Activated CD4-positive, alpha-beta T cell treated with anti-CD3 and anti-CD28 coated beads for 36 hours (primary cell): ENCODE measurements at places on chromosomes 7 and 10.
A peak's percentile ranks its signal among the peaks of the same experiment; 100 is the strongest.

- H3K36me3 ChIP-seq: peaks cover 11% of the 10 kb centered on the region
- H3K4me3 ChIP-seq: no peak overlapping the region
- peaks cover 10% of the 10 kb centered on the region for H3K4me1 ChIP-seq
- DNase-seq: no peak
Observed at GRCh38 chr10:60139798-60140566, 233.6 kb upstream of the CCDC6 start.

DNA sequence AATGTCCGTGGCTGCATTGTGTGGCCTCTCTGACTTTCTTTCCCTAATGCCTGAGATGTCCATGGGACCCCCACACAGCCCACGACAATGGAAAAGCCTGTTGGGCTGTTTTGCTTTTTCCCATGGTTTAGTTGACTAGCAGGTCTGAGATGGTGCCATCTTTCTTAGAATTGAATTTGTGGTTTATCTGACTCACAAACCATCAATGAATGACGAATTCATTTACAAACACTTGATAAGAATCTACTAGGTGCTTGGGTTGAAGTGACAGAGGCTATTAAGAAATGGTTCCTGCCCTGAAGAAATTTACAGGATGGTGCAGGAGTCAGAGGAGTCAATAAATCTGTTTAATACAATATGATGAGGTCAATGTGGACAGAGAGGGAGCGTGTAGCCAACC, 75.4 kb downstream of the OTUD1 start:
- peaks cover 25% of the 10 kb centered on the region for H3K27me3 ChIP-seq
- H3K4me3 ChIP-seq: no peak overlapping the region
- DNase-seq: no peak
- peak overlapping the region; percentile 13 for H3K27ac ChIP-seq

DNA sequence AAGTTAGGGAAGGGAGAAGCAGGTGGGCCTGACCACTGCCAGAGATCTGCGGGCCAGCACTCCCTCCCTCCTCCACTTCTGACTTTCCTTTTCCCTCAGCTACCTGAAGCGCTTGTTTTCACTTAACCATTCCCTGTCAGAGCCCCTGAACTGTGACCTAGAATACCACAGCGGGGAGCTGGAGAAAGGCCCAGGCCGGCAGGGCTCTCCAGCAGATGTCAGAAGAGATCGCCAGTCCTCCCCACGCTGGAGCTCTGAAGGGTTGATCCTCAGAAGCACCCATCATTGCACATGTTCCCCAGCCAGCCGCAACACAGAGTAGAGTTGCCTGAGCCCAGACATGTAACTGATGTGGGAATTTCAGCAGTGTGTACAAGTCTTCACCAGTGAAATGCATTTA, 44.4 kb upstream of the GAD2 start:
- DNase-seq: no peak
- no peaks in the 10 kb centered on the region for H3K36me3 ChIP-seq
- H3K4me1 ChIP-seq: no peaks in the 10 kb centered on the region
- no peak overlapping the region for H3K27ac ChIP-seq

- peaks cover 6% of the 10 kb centered on the region for H3K36me3 ChIP-seq
- H3K4me1 ChIP-seq: peaks cover 36% of the 10 kb centered on the region
- DNase-seq: peak; percentile 52
- no peaks in the 10 kb centered on the region for H3K27me3 ChIP-seq
Observed at GRCh38 chr10:70093335-70093944, 39.2 kb downstream of the AIFM2 start.

DNA sequence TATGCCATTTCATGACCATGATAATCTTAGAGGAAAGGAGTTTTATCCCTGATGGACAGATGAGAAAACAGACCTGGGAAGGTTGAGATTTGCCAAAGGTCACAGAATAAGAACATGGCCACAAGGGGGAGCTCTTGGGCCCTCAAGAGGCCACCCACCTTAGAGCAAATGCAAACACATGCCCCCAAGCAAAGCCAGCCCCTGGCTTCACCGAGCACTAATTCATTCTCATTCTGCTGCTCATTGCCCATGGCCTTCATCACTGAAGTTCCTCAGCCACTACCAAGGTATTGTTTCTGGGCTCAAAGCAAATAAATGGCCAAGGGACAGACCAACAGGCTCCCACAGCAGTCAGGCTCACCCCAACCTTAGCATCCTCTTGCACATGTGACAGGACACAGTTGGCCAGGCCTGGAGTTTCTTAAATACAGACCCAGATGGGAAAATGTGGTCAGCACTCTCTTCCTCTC, 44.2 kb downstream of the PDLIM1 start:
- H3K36me3 ChIP-seq: no peaks in the 10 kb centered on the region
- H3K4me3 ChIP-seq: no peak overlapping the region
- H3K27ac ChIP-seq: no peak overlapping the region
- H3K4me1 ChIP-seq: no peaks in the 10 kb centered on the region

DNA sequence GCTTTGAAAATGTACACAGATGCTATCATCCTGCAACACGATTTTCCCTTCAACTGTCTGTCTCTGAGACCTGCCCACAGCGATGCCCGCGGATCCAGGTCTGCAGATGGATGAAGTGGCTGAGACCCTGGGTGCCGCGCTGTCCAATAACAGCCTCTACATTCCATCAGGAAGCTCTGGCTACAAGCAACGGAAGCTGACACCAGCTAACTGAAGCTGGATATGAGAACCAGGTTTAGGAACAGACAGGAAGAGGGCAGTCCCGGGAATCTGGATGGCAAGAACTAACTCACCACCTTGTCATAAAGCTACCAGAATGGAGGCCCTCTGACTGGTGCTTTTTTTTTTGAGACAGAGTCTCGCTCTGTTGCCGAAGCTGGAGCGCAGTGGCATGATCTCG, 32.3 kb upstream of the CTBP2 start:
- no peak overlapping the region for H3K4me3 ChIP-seq
- H3K27me3 ChIP-seq: peaks cover 2% of the 10 kb centered on the region
- no peak overlapping the region for H3K27ac ChIP-seq
- no peaks in the 10 kb centered on the region for H3K36me3 ChIP-seq

DNA sequence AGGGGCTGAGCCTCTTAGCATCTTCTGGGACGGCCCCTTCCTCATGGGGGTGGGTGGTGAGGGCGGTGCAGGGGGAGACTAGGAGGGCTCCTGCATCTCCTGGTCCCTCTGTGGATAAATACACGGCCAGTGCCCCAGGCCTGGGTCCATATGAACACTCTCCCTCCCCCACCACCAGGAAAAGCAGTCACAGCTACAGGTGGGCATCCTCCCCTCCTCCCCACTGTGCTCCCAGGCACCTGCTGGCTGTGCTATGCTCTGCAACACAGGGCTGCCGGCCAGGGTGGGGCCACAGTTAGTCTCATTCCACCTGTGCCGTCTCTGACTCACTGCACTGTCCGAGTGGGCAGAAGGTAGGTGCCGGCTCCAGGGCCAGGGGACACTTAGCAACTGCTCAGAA, 87.3 kb upstream of the INSIG1 start:
- H3K4me1 ChIP-seq: peaks cover 51% of the 10 kb centered on the region
- no peak overlapping the region for H3K4me3 ChIP-seq
- DNase-seq: no peak
- H3K27ac ChIP-seq: no peak overlapping the region

- DNase-seq: no peak
- H3K4me3 ChIP-seq: no peak overlapping the region
- H3K4me1 ChIP-seq: peaks cover 51% of the 10 kb centered on the region
- no peaks in the 10 kb centered on the region for H3K36me3 ChIP-seq
Observed at GRCh38 chr7:1943933-1944618, 274.0 kb downstream of the ELFN1 start.

- DNase-seq: no peak
- H3K4me3 ChIP-seq: no peak overlapping the region
- H3K27ac ChIP-seq: no peak overlapping the region
Observed at GRCh38 chr7:29915481-29916215, 74.0 kb downstream of the SCRN1 start.

GRCh38 chr10:132644527-132645246, 107.1 kb downstream of the INPP5A start:
- H3K4me3 ChIP-seq: no peak overlapping the region
- H3K27ac ChIP-seq: no peak overlapping the region
- H3K36me3 ChIP-seq: no peaks in the 10 kb centered on the region
- no peaks in the 10 kb centered on the region for H3K27me3 ChIP-seq
- no peak for DNase-seq
- peaks cover 2% of the 10 kb centered on the region for H3K4me1 ChIP-seq

GRCh38 chr10:43645866-43646265, 2.8 kb downstream of the ZNF32 start:
- no peak overlapping the region for H3K27ac ChIP-seq
- peaks cover 14% of the 10 kb centered on the region for H3K4me1 ChIP-seq
- H3K36me3 ChIP-seq: peaks cover 58% of the 10 kb centered on the region
- no peaks in the 10 kb centered on the region for H3K27me3 ChIP-seq
- no peak for DNase-seq

- H3K4me3 ChIP-seq: no peak overlapping the region
- no peak for DNase-seq
- H3K4me1 ChIP-seq: no peaks in the 10 kb centered on the region
- H3K27ac ChIP-seq: no peak overlapping the region
- no peaks in the 10 kb centered on the region for H3K36me3 ChIP-seq
Observed at GRCh38 chr7:132500727-132501440, 75.4 kb downstream of the PLXNA4 start.

DNA sequence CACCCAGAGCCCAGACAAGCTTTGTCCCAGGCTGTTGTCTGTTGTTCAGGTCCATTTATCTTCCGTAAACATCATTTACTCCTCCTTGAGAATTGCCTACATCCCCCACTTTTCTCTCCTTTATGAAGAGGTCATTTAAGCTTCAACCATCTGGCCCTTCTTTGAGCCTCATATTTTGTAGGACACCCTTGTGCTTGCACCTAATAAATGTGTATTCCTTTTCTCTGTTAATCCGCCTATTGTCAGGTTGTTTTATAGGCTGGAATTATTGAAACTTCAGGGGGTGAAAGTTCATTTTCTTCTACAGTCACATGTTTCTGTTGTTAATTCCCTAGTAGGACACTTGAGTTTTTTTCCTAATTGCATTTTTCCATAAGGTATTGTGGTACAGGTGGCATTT, 19.6 kb upstream of the CTTNBP2 start:
- no peaks in the 10 kb centered on the region for H3K4me1 ChIP-seq
- no peak for DNase-seq
- no peaks in the 10 kb centered on the region for H3K27me3 ChIP-seq
- H3K36me3 ChIP-seq: no peaks in the 10 kb centered on the region
- no peak overlapping the region for H3K4me3 ChIP-seq

- no peaks in the 10 kb centered on the region for H3K36me3 ChIP-seq
- H3K27me3 ChIP-seq: no peaks in the 10 kb centered on the region
- H3K27ac ChIP-seq: no peak overlapping the region
- DNase-seq: no peak
- H3K4me3 ChIP-seq: no peak overlapping the region
- peaks cover 15% of the 10 kb centered on the region for H3K4me1 ChIP-seq
Observed at GRCh38 chr10:119203006-119203405, 4.4 kb upstream of the GRK5 start.

DNA sequence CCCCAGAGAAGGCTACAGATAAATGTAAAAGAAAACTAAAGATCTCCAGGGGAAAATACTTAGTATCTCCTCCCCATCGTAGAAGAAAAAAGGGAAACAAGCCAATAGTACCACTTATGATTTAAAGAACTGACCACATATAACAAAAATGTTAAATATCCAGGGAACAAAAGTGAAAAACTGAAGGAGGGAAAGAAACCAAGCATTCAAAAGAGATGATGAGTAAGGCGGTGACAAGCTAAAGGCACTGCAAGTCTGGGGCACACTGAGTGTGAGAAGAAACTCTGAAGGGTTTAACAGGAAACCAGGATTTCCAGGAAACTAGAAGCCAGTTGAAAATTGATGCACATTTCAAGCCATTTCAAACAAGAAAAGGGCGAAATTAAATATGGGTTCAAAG, 226.3 kb downstream of the AHR start:
- H3K27ac ChIP-seq: no peak overlapping the region
- H3K4me1 ChIP-seq: peaks cover 2% of the 10 kb centered on the region
- no peak overlapping the region for H3K4me3 ChIP-seq
- H3K36me3 ChIP-seq: no peaks in the 10 kb centered on the region
- no peak for DNase-seq

- no peak overlapping the region for H3K4me3 ChIP-seq
- no peak for DNase-seq
- H3K27me3 ChIP-seq: peaks cover 2% of the 10 kb centered on the region
- no peaks in the 10 kb centered on the region for H3K36me3 ChIP-seq
Observed at GRCh38 chr7:42605406-42606192, 306.3 kb downstream of the C7orf25 start.

- no peak overlapping the region for H3K4me3 ChIP-seq
- H3K27ac ChIP-seq: no peak overlapping the region
- H3K4me1 ChIP-seq: no peaks in the 10 kb centered on the region
- no peaks in the 10 kb centered on the region for H3K27me3 ChIP-seq
- H3K36me3 ChIP-seq: no peaks in the 10 kb centered on the region
- no peak for DNase-seq
Observed at GRCh38 chr10:109432281-109432680, 491.0 kb downstream of the XPNPEP1 start.
